Activated naive CD8-positive, alpha-beta T cell treated with anti-CD3 and anti-CD28 coated beads, Interleukin-2, amount 50 U/mL, for 16 hours (primary cell): ENCODE measurements at places on chromosomes 13 and 19.

DNA sequence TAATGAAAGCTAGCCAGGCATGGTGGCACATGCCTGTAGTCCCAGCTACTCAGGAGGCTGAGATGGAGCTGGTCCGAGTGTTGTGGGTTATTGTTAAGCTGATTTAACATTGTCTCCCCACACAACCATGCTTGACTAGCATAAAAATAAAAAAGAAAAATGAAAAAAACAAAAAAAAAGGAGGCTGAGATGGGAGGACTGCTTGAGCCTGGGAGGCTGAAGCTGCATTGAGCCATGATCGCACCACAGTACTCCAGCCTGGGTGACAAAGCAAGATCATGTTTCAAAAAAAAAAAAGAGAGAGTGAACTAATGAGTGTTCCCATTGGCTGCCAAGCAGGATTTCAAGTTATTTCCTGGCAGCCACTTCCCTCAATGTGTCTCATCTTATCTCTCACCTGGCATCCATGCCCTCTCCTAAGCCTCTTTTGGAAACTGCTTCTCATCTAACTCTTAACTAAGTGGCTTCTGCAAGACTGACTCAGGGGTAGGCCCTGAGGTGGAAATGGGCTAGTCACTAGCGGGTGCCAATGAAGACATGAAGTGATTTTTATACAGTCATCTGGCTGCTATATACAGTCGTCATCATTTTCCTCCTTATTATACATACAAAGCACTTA, 4.9 kb downstream of the THAP8 start:
- no peak for DNase-seq

DNA sequence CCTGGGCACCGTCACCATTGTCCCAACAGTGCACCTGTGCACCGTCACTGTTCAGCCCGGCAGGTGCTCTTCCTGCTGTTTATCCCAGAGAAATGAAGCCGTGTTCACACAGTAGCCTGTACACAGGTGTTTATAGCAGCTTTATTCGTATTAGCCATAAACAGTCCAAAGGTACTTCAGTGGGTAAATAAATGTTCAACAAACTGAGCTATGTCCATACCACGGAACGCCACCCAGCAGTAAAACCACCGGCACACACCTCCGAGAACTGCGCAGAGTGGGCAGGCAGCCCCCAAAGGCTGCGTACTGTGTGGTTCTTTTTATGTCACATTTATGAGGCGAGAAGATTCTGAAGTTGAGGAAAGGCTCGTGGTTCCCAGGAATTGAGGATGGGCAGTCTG, 44.9 kb upstream of the DCUN1D2 start:
- DNase-seq = no peak

DNA sequence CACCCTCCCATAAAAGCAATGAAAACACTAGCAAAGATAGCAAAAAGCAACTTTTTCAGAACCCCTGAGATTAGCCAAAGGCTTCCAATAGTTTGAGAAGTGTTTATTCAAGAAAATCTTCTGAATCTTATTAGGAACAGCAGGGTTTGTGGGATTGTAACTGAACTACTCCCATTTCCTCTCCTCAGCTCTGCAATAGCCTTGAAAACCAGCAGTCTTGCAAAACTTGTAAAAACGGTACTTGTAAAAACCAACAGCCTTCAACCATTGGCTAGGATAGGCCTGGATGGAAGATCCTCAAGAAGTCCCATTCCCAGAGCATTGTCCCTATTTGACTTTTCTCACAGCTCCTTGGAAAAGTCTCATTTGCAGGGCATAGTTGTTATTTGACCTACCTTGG, 12.1 kb downstream of the RNASEH2B start:
- DNase-seq = no peak

DNA sequence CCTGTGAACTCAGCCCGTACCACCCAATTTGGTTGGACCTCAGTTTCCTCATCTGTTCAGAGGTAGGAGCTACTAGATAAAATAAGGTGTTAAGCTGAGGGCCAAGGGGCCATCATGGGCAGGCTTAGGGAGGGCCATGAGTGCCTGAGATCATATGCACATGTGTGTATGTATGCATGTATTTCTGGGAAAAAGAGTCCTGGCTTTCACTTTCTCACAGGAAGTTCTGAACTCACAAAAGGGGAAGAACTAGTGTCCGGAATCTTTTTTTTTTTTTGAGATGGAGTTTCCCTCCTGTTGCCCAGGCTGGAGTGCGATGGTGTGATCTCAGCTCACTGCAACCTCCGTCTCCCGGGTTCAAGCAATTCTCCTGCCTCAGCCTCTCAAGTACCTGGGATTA, 18.9 kb downstream of the TGFB1 start:
- no peak for DNase-seq

- no peak for DNase-seq
These were observed 5.9 kb upstream of the SLC7A10 start for GRCh38 chr19:33231511-33231910.

DNA sequence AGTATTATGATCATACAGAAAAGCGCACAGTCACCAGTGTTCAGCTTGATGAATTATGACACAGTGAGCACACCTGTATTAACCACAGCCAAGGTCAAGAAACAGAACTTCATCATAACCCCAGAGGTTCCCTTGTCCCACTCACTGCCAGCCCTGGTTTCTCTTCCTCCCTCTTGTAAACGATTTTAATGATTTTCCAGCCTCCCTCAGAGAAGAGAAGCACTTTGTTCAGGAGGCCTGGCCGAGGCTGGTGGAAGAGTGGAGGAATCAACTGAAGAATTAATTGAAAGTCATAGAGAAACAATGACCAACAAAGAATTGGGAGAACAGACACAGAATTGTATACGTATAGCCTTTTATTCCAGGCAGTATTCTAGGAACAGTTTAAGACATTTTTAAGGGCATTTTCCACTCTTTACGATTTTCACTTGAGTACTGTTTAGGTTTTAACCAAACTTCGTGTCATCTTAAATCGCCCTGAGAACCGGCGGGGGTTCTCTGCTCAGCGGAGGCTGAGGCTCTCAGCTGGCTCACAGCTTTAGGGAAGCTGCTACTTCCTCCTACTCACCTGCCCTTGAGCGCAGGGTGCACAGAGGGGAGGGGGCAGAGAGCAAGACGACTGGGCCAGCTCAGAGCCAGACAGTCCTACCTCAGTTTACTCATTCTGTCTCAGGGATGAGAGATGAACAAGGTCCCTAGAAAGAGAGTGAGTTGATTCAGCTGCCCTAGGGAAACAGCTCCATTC, 108.6 kb downstream of the AKAP11 start:
- DNase-seq = no peak

DNA sequence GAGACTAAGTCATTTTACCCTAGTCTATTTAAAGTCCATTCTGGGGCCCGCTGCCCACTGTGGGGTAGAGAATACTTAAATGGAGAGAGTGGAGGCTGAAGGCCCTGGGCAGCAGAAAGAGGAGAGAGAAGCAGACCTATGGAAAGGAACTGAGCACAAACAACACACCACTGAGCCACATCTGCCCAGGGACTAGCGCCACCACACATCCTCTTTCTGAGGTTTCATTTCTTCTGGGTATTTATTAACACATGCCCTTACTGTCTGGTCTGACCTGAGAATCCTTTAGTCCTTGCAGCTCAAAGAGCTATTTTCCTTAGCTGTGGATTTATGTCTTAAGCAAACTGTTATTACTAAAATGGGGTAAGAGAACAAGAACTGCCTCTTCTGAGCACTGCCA, 154.0 kb downstream of the NALCN start:
- no peak for DNase-seq
